ENCODE measurements at places on chromosomes 12 and 14.

DNA sequence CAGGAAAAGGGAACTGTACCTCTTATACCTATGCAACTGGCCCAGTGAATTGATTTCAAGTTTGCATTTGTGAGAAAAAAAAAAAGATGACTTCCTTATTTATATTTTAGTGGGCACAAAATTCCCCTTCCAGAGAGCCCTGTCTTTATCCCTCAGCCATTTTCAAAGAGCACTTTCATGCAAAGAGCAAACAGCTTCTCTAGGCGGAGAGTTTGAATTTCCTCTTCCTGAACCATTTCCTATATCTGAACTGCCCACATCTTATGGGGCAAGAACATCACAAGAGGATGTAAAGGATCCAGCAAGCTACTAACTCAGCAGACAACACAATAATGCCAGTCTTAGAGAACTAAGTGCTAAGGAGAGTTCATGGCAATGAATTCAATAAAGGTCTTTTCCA lies 22.3 kb upstream of the PLXNC1 start:
- no peak for DNase-seq

DNA sequence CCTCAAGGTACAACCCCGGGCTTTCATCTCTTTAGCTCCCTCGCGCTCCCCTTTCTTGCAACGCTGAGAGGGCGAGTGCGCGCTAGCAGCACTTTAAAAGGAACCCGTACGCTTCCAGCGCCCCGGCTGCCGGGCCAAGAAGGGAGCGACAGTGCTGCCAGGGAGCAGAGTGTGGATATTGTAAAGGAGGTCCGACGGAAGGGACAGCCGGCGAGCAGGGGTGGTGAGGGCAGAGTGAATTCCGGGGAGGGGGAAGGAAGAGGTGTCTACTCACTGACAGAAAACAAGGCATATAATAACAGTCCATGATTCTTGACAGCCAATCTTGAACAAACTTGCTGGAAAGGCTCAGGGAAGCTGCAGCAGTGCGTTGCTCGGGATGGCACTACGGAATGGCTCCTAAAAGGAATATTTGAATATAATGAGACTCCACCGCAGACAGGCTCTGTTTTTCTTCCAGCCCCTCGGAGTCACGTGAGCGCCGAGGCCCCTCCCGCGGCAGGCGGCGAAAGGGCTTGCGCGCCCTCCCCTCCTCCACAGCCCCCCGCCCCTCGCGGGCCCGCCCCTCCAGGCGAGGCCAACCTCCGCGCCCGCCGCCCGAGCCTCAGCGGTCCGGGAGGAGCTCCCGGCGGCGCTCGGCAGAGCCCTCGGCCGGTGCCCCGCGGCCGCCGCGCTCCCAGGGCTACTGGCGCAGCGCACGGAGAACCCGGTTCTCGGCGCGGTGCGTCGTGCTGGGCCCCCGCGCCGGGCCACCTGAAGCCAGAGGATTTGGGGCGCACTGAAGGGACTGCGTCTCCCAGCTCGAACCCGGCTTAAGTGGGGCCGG lies 3.4 kb downstream of the BMP4 start:
- DNase-seq: peak; percentile 75

- no peak for DNase-seq
Observed at GRCh38 chr12:50059440-50060119, 2.2 kb downstream of the ASIC1 start.

- DNase-seq: no peak
Observed at GRCh38 chr14:98651037-98651436, 621.0 kb downstream of the BCL11B start.

- DNase-seq: no peak
Observed at GRCh38 chr14:50091240-50091913, 25.0 kb downstream of the VCPKMT start.

DNA sequence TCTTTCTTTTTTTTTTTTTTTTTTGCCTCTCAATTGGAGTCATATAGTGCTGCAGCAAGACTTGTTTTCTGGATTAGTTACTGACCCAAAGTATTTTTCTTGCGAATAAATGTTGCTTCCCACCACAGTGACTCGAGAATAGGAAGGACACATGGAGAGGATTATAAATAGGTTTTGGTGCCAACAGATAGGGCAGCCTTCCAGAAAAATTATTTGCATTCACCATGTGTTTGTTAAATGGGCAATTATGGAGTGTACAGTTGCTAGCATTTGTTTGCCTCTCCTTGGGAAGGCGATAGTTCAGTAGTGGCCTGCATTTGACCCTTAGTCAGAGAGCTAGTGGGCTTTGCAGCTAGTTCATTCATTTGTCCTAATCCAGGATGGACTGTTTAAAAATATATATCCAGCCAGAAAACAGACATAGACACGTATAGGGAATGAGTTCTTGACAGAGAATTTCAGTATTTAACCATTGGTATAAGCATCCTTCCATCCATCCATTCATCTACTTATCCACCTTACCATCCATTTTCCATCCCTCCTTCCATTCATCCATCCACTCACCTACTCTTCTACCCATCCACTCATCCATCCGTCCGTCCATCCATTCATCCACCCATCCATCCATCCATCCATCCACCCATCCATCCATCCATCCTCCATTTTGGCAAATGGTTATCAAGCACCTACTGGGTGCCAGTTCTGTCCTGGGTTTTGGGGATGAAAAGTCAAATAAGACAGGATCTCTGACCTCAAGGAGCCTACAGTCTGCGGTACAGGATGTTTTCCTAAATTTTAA lies 67.5 kb downstream of the CHST11 start:
- DNase-seq: no peak

GRCh38 chr12:38386205-38386985 lies 69.8 kb downstream of the ALG10B start:
- peak; percentile 86 for DNase-seq

DNA sequence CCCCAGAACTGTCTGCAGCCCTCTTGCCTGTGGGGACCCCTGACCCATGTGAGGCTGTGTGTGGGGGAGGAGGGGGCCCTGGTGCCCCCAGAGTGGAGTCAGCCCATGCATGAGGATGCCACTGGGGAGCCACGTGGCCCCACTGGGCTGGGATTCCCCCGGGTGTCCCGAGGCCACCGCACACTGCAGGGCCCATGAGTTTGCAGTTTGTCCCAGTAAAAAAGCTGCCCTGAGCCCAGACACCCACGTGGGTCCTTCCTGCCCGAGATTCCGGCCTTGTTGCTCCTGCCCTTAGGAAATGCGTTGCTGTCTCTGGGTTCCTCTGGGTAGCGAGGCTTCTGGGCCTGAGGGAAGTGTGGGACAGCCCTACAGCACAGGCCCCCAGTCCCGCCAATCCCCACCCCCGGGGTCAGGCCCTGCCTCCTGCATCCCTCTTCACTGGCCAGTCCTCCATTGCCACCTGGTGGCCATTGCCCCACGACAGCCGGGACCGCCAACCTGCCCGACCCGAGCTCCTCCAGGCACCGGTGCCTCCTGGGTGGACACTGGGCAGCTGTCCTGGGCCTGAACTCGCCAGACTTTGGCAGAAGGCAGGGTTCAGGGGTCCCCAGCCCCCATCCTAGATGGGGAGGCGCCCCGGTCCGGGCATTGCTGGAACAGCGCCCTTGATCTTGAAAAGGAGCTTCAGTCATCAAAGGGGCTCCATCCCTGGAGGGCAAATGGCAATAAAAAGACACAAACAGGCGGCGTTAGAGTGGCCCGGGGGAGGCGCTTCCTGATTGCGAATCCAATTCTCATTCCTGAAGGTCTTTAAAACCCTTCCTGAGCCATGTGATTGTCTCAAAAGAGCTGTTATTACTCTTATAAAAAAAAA lies 15.6 kb upstream of the C14orf180 start:
- peak; percentile 59 for DNase-seq

Measured in MCF 10A (cell line).